Kasumi-1 (cell line): ENCODE measurements at places on chromosomes 2 and 18.

DNA sequence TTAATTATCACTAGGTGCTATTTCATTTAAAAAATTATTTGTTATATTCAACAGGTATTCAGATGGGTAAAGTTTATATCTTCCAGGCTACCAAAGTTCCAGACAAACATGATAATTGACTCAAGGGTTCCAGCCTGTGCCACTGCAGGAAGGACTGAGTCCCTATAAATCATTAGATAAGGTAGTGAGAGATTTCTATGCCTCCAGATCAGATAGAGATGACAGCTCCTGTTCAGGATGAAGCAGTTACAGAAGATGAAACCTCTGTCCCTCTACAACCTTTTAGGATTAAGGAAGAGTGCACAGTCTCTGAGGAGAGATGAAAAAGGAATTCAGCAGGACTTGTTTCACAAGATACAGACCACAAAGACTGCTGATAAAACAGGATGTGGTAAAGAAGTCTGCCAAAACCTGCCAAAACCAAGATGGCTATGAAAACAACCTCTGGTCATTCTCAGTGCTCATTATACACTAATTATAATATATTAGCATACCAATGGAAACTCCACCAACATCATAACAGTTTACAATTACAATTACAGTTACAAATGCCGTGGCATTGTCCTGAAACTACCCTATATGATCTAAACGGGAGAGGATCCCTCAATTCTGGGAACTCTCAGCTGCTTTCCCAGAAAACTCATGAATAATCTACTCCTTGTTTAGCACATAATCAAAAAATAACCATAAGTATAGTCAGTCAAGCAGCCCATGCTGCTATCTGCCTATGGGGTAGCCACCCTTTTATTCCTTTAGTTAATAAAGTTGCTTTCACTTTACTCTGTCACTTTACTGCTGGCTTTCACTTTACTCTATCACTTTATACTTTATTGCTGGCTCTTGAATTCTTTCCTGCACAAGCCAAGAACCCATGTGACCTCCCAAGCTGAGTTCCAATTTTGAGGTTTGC lies 288.5 kb downstream of the PDE11A start:
- DNase-seq = no peak

DNA sequence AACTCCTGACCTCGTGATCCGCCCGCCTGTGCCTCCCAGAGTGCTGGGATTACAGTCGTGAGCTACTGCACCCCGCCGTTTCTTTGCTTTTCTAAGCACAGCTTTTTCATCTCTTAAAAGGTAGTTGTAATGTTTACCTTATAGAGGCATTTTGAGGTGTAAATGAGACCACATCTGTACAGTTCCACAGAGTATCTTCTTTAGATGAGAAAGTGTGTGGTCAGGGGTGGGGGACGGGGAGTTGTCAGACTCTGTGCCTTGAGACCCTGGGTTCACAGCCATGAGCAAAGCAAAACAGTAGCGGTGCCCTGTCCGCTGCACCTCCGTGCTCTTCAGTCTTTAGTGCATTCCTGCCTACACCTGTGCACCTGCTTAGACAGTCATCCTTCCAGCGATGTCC lies 251.6 kb downstream of the ZNF407 start:
- no peak for DNase-seq

DNA sequence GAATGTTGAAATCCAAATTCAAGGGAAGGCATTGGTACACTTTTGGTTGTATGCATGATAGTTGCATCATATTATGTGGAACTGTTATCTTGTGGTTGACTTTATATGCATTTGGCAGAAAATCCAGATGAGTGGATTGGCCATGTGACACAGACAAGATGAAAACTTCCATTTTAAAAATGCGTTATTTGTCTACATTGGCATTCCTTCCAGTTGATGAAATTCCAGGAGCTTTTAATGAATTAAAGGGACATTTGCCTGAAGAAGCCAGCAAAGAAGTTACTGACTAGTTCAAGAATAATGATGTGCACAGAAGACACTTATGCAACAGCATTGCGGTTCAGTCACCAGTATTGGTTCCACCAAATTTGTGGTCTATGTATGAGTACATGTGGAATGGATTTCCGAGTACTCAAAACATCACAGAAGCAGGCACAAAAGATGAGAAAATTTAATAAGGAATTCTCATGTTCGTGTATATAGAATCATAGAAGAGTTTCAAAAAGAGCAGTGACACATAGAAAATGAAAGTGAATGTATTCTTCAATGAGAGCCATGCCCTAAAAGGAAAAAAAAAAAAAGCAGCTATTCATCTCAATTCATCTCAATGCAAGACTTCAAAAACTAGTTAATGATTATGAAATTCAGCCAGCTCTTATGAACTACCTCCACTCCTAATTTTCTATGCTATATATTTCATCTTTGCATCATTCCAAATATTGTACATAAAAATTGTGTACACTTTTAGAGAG lies 232.1 kb downstream of the RBM43 start:
- DNase-seq = no peak

DNA sequence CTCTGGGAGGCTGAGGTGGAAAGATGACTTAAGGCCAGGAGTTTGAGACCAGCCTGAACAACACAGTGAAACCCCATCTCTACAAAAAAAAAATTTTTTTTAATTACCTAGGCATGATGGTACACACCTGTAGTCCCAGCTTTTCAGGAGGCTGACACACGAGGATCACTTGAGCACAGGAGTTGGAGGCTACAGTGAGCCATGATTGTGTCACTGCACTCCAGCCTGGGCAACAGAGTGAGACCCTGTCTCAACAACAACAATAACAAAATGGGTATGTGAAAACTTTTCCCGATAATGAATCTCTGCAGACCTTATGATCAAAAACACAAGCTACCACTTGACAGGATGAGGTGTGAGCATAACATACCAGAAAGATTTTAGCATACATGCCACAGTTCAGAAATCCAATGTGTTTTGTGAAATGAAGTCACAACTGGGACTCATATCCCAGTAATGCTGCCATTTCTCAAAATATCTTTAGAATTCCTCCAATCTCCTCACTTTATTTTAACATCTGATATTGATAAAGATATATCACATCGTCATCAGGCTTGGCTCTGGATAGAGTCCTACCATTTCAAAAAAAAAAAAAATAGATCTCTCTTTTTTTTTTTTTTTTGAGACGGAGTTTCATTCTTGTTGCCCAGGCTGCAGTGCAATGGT lies 74.0 kb upstream of the PELI1 start:
- DNase-seq = no peak

GRCh38 chr2:148885209-148885608 lies 10.2 kb downstream of the KIF5C start:
- no peak for DNase-seq

- DNase-seq = no peak
These were observed 5.8 kb downstream of the PCARE start for GRCh38 chr2:29068513-29068912.

DNA sequence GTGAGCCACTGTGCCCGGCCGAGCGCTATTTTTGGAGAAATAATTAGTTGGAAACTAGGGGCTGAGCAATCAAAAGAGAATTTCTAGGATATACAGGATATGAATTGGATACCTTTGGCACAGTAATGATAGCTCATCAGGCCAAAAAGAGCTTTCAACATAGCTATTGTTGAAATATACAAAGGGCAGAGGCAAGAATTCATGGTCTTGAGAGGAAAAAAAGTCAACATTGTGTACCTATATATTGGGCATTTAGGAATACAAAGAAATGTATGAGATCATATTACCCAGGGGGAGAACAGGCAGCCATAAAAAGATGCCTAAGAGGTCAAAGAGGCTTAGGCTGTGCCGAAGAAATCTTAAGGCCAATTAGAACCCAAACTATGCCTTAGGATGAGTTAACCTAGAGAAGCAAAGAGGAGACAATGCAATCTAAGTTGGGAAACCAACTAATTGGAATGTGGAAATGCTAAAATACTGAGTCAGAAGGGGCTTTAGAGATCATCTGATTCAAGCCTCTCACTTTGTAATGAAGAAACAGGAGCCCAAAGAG lies 99.0 kb downstream of the RBBP8 start:
- no peak for DNase-seq

GRCh38 chr2:157468931-157469708 lies 25.2 kb upstream of the CYTIP start:
- DNase-seq = peak; percentile 96

- DNase-seq = no peak
These were observed 62.6 kb upstream of the FN1 start for GRCh38 chr2:215498431-215498830.

- DNase-seq = no peak
These were observed 1363.2 kb upstream of the ACVR2A start for GRCh38 chr2:146481629-146482028.

DNA sequence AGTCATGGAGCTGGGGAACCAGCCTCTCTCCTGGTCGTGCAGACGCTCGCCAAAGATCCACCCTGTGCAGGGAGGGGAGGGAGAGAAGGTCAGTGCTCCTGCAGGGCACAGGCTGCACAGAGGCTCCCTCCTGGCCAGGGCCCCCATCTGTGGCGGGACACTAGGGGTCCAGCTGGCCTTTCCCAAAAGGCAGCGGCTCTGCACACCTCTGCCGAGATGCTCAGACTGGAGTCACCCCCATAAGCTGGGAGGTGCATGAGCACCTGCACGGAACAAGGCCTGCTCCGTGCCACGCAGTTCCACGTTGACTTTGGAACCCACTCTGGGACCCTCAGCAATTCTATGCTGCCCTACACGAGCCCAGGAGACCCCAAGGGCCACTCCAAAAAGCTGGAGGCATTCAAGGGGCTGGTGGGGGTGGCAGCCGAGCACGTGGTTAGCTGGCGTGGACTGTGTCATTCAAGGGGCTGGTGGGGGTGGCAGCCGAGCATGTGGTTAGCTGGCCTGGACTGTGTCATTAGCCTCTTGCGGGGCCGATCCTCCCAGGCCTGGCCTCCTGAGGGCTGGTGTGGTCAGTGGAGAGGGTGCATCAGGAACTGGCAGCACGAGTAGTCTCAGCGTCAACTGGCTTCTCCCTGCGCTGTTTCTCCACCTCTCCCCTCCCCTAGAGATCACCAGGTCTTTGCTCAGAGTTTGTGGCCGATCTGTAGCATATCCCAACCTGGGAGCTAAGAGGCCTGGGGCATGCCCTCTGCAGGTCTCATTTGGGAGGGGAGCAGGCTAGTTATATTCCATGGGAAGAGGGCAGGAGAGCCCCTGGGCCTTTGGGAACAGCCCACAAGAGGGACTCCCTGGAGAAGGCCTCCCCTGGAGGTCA lies 9.8 kb downstream of the SNORC start:
- DNase-seq = no peak

DNA sequence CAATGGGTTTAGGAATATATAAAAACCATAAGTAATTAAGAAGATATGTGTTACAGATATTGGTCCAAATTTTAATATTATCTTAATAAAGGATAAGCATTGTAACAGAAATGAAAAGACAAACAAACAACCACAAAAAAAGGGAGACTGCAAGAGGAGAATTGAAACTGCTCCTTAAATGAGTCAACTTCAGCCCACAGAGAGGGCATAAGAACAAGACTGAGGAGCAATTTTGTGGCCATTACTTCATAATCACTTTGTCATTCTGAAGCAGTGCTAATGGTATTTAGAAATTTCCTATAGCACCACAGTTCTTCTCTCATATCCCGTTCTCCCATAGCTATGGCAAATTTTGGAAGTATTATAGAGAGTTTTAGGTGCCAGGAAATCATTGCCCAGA lies 193.2 kb upstream of the HNMT start:
- no peak for DNase-seq

GRCh38 chr2:240404174-240404852 lies 31.1 kb upstream of the GPC1 start:
- no peak for DNase-seq
